ENCODE measurements at places on chromosomes 5 and 9.

GRCh38 chr9:761176-761792, 80.2 kb upstream of the DMRT1 start:
- DNase-seq: no peak

DNA sequence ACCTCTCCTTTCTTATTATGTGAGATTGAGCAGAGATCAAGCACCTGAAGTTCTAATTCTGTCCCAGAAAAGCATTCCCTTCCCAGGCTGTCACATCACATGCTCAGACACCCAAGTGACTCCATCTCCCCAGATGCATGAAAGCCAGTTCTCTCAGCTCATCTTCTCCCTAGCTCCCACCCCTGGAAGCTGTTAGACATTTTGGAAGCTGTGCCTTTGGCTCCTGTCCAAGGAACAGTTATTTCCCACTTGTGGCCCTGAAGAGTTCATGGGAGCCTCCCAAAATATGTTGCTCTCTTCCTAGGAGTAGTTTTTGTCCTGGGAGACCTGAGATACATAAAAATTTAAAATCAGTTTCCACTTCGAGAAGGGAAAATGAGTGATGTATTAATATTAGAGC, 161.4 kb upstream of the GAS1 start:
- no peak for DNase-seq

DNA sequence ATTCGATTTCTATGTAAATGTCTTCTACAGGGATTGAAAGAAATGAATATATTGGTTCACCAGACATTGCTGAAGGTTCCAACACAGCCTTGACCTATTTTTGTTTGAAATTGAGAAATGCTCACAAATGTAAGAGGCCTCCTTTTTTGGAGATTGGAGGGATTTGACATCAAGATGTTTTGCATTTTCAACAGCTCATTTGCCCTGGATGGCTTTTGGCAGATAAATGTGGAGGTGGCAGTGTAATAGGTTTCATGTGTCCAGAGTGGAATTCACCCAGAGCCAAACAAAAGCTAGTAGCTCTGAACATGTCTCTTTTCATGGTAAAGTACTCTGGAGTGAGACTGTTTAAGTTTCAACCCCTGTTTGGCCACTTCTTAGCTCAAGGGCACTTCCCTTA, 77.3 kb downstream of the PALM2AKAP2 start:
- no peak for DNase-seq

DNA sequence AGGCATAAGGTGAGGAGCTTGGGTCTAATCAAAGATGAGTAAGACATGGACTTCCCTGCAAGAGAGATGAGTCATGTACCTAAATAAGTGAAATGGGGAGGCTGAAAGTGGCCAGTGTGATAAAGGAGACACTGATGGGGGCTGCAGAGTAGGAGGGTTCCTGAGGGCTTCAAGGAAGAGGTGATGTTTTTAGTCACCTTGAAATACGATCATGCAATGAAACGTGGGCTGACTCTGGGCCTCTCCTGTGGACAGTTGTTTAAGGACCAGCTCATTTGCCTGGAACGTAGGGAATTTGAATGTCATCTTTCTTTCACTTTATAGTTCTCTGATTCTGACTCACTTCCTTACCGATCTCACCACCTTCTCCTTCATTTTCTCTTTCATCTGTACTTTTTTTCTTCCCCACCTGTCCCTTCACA, 49.6 kb upstream of the CPLX2 start:
- DNase-seq: no peak

- no peak for DNase-seq
Observed at GRCh38 chr5:153515301-153515700, 24.8 kb downstream of the GRIA1 start.

DNA sequence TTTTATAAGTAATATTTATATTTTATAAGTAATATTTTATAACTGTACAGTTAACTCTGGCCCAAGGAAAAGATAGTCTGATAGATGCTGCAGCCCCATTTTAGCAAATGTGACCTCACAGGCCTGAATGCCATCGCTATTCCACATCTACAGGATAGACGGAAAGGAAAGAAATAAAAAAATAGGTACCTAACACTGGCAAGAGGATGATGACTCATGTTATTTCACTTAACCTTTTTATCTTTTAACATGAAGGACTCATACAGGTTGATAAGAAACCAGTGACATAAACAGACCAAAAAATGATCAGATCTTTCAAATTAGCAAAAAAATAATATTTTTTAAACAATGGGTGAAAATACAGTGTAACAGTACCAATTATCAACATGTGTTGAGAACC, 2.7 kb downstream of the CD274 start:
- DNase-seq: no peak

DNA sequence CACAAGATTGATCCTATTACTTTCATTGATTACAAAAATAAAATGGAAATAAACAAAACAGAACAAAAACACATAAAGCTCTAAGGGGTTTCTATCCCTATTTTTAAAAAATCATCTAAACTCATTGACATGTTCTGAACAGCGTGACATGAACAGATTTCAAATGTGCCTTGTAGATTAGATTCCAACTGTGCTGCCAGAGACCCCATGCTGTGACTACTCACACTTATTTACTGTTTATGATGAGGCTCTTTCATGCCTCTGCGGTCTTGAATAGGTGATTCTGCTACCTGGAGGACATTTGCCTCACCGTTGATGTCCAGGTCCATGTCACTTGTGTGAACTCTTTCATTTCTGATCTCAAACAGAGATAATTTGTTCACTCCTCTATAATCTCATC, 990.2 kb downstream of the CDH12 start:
- DNase-seq: no peak

GRCh38 chr9:135736272-135736978, 34.4 kb downstream of the KCNT1 start:
- no peak for DNase-seq

- no peak for DNase-seq
Observed at GRCh38 chr5:74957906-74958305, 91.7 kb upstream of the FAM169A start.

- no peak for DNase-seq
Observed at GRCh38 chr5:135445306-135445985, 1.7 kb downstream of the DCANP1 start.

DNA sequence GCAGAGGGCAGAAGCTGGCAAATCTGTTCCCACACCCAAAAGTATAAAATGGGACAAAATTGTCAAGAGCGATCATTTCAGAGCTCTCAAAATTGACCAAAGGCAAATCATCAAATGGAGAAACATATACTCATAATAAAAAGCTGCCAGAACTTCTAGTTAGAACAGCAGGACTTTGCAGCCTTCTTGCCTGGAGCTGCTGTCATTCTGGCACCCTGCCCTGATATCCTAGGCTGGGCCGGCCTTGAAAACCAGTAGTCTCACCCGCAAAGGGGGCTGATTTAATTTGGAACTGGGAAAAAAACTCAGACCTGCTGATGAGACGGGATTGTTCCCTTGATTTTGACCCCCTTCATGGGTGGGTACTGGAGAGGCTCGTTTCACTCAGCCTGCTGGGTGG, 18.5 kb downstream of the OR2V1 start:
- DNase-seq: no peak

DNA sequence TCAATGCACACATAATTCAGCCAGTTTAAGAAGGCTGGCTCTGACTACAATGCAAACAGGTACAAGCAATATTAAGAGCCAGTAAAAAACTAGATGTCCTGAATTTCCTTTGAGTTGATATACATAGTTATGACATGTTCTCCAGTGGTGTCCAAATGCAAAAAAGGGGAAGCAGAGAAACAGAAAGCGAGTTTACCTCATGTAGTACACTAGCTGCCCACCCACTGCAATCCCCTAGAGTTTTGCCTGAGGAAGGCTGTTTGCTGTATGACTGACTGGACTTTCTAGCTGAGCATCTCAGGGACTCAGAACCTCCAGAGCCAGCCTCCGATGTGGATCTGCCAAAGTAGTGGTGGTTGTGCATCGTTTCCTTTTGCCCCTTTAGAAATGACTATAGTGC, 44.8 kb upstream of the SLC1A3 start:
- no peak for DNase-seq

DNA sequence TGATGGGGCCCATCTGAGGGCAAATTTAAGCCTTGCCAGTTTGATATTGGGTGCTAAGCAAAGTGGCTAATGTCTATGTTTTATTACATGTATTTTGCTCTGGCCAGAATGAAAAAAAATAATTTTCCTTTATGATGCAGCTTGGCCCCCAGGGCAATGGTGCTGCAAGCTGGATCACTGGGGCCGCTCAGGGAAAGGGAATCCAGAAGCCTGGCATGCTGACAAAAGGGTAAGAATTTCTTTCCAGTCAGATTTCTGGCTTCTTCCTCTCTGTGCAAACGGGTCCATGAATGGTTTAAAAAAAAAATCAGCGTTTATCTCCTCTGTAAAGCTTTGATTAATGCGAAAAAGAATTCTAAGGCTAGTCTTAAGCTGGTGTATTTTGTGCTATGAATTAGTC, 138.4 kb downstream of the MAPKAP1 start:
- DNase-seq: no peak

DNA sequence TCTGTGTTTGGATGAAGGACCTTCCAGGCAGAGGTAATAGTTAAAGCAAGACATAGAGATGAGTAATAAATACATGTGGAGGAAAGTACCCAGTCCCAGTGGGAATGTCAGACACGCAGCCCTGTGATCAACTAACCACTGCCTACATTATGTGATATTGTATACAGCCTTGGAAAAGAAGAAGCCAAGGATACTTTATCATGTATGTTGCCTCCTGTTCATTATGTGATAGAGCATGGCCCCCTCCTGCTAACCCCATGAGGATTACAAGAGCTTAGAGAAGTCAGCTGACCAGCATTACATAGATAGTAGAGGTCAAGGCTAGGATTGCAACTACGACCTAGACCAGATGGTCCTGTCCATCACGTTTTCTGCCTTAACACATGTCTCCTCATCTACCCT, 497.0 kb upstream of the TNC start:
- DNase-seq: no peak

DNA sequence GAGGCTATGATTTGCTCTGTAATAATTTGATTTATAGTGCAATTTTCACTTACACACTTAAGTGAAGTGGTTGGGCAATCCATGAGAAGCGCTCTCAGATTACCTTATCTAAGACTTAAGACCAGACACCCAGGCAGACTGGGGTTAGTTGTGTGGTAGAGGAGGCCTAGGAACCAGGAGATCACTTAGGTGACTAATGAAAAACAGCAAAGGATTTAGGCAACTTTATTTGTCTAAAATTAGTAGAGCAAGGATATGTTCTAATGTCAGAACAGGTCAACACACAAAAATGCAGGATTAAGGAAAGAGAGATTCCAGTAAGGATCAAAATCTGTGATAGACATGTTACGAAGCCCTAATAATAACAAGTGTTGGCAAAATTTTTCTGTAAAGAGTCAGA, 913.8 kb downstream of the TLE1 start:
- no peak for DNase-seq

- peak; percentile 84 for DNase-seq
Observed at GRCh38 chr5:171840711-171841522, 55.3 kb downstream of the SMIM23 start.

GRCh38 chr5:41154491-41154890, 58.8 kb downstream of the C6 start:
- DNase-seq: no peak

DNA sequence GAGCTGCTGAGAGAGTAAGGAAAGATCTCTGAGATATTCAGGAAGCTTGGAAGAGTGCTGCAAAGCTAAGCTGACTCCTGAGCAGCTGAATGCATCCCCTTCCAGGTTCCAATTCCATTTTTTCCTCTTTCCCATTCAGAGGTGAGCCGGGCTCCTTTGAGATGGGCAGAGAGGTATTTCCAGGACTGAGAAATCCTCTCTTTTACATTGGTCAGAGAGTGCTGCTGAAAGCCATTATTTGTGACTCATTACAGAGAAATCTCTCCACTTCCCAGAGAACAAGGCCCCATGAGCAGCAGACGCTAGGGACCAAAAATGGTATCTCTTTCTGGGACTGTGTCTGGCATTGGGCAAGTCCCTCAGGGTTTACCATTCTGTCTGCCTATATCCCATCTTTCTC, 3.7 kb downstream of the MCTP1 start:
- DNase-seq: no peak

- no peak for DNase-seq
Observed at GRCh38 chr5:40904994-40905306, 4.3 kb upstream of the C7 start.
